ENCODE measurements at places on chromosomes 5 and 9.
A peak's percentile ranks its signal among the peaks of the same experiment; 100 is the strongest.

GRCh38 chr5:54671681-54672080 is 154.1 kb downstream of the SNX18 start:
- no peak for DNase-seq

- no peak for DNase-seq
These were observed 9.4 kb downstream of the POU5F2 start for GRCh38 chr5:93731987-93732386.

DNA sequence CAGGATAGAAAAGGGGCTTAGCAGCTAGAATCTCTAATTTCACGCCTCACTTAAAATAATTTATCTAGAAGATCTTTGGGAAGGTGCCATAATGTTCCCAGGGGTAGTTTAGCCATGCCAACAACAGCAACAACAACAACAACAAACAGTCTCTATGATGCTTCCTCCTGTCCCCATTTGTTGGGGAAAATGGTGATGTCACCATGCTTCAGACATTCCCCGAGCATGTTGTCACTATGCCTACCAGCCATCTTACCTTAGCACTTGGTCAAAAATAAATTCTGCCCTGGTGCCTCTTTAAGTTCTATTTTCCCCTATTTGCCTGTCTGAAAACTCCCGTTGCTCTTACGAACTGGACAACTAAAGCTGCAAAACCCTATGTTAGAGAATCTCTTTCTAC is 76.6 kb downstream of the KCNN2 start:
- DNase-seq, result no peak

GRCh38 chr5:156762771-156763170 is 87.3 kb upstream of the PPP1R2B start:
- no peak for DNase-seq

GRCh38 chr5:71883742-71884103 is 164.6 kb downstream of the CARTPT start:
- no peak for DNase-seq

- DNase-seq, result no peak
These were observed 22.8 kb upstream of the ZNF618 start for GRCh38 chr9:113853333-113853732.

GRCh38 chr9:70020217-70020616 is 23.4 kb upstream of the MAMDC2 start:
- DNase-seq, result no peak

GRCh38 chr5:171862624-171863023 is 77.0 kb downstream of the SMIM23 start:
- no peak for DNase-seq

DNA sequence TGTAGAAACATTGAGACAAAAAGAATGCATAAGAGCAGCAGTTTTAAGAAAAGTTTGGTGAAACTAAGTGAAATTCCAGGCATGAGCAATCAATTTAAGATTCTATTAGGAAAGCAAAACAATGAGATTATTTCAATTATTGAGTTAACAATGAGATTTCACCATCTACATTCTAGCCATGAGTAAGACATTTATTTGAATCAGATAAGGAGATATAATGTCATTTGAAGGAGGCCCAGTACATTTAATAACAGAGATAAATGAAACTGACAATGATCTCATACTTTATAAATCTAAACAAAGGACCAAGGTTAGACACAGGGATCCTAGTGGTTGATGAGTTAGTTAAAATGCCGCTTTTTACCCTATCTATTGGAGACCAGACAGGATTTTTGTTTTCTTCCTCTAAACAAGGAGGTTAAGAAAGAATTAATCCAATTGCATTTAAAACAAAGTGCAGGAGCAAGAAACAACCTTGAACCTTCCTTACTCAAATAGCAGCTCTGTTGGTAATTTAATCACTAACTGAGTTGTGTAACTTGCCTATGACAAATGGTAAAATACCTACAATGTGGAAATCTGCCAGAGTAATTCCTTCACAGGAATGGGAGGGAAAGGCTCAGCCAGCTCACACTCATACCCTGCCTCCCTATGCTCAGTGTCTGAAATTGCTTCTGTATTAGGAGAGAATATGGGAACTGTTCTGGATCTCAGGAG is 103.5 kb upstream of the NR3C1 start:
- DNase-seq, result no peak

DNA sequence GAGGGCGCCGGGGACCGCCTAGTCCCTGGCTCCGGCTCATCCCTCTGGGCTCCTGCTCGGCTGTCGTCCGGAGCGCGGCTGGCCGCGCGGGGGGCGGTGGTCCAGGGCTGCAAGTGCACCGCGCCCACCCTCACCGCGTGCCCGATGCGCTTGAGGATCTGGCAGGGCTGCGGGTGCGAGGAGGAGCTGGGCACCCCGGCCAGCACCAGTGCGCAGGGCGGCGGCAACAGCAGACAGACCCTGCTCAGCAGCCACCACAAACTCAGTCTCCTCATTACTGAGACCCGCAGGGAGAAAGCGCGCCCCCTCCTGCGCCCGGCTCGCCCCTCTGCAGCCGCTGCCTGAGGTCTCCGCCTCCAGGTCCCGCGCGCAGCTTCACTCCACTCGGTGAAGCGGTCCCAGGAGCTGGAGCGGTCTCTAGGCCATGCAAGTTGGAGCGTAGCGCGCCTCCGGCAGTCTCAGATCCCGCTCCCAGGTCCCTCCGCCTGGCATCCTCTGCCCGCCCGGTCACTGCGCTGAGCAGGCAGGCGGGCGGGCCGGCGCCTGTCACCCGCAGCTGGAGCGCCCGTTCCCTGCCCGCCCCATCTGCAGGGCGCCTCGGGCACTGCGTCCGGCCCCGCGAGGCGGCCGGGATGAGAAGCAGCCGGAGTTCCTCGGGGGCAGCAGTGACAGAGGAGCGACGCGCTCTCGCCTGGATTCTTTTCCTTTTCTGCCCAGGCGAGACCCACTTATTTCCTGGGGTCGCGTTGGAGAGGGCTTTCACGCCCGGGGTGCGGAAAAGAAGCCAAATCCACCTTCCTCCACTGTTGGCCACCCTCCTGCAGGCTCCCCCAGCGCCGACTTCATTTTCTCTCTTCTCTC is 512 bp downstream of the GRIN3A start:
- no peak for DNase-seq

DNA sequence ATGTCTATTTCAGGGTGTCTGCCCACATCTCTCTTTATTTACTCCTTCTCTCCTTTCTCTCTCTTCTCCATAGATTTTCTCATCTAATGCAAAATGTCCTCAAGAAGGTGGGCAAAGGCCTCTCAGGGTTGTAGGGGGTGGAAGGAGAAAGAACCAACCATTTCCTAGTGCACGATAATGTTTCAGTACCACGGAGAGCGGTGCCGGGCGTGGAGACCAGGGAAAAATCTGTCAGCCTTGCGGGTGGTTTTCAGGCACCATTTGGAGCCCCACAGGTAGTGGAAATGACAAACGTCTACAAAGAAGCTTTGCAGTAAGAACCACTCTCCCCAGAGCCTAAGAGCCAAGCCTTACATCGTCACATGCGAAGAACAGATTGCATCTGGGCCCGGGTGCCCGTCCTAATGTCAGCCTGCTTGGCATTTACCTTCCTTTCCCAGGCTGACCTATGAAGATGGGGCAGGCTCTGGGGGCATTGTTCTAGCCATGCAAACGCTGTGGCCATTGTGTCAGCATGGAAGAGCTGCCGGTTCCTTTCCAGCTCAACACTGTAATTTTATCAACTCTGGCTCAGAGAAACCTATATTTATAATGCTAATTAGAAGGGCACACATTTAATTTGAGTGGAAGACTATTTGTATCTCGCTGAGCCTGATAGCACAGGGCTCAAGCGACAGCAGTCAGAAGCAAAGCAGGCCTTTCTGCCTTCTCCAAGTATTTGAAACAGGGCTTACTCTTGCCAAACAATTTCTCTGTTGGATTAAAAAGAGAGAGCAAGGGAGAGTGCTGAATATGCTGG is 430.1 kb upstream of the WWC1 start:
- no peak for DNase-seq

- DNase-seq, result no peak
These were observed 1.1 kb upstream of the UBAP2 start for GRCh38 chr9:34049630-34050384.

- DNase-seq, result no peak
These were observed 1.8 kb downstream of the RANBP17 start for GRCh38 chr5:170863646-170864045.

- DNase-seq, result no peak
These were observed 30.4 kb upstream of the FCHO2 start for GRCh38 chr5:72925336-72926010.

- no peak for DNase-seq
These were observed 427.3 kb downstream of the ISL1 start for GRCh38 chr5:51810592-51810991.

GRCh38 chr5:59525957-59526356 is 367.6 kb downstream of the PDE4D start:
- no peak for DNase-seq

DNA sequence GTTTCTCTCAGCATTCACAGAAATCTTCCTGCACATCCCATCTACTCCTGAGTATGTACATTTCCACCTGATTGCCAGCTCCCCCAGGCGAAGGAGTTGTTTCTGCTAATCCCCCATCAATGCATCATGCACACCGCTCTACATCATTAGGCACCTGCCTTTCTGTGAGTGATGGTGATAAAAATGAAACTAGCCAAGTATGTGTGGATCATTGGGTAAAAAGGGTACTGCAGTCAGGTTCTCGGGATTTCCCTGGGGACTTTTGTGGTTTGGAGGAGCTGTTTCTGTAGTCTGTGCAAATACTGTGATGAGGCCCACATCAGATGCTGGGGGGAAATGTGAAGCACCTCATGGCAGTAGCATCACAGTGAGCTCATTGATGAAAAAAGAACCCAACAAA is 30.4 kb downstream of the CAMK4 start:
- no peak for DNase-seq

GRCh38 chr9:124520206-124520596 is 13.0 kb upstream of the NR5A1 start:
- DNase-seq, result no peak

GRCh38 chr5:138148811-138149210 is 9.6 kb upstream of the NME5 start:
- no peak for DNase-seq

GRCh38 chr5:23274171-23274570 is 233.2 kb upstream of the PRDM9 start:
- DNase-seq, result no peak

GRCh38 chr5:108729242-108729615 is 18.5 kb upstream of the FER start:
- no peak for DNase-seq

DNA sequence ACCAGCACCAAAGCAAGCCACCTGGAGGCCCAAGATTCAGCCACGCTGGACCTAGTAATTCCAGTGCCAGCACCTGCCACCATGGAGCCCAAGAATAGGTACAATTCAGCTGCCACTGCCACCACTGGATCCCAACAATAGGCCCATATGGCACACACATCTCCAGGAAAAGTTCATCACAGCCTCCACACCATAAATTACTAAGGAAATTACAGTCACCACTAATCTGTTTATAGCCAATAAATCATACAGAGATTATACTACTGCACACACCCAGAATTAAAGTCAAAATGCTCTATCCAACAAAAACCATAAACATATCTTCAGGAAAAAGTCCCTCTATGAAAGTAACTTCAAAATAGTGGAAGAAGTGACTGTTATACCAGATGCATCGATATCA is 242.8 kb downstream of the SPATA31D1 start:
- DNase-seq, result no peak

DNA sequence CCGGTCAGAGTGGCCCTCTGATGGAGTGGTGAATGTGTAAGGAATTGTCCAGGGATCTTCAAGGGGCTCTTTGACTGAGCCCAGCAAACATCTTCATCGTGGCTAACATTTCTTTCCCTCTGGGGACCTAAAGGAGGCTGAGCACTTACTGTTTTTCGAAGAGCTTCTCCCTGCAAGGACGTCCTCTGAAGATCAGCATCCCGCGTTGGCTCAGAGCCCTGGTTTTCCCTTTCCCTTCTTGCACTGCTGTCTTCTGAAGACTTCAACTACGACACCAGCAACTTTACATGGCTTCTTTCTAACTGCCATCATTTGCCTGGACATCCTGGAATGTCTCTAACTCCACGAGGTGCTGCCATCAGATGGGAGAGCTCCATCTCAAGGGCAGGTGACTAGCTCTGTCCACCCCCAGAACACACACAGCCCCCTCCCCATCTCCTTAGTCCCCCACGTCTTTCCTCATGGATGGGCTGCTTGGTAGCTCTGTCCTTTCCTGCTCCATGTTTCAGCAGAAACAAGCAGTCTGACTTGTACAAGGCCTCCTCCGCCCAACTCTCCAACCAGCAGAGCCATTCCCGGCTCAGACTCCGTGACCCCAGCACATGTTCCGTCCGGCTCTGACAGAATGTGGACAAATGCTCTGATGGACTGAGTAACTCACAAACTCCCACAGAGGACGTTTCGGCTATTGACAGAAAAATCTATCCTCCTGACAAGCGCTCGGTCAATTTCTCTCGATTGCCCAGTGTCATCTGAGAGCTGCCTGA is 17.1 kb downstream of the SHB start:
- DNase-seq, result no peak

- DNase-seq, result peak; percentile 43
These were observed 35.9 kb upstream of the ARSB start for GRCh38 chr5:79020861-79021561.

Data from GDM1 (cell line).